ENCODE measurements at places on chromosomes 7 and 10.
A peak's percentile ranks its signal among the peaks of the same experiment; 100 is the strongest.

- DNase-seq = peak; percentile 81
These were observed at the start of gene KIF5B for GRCh38 chr10:32056136-32057035. Gene KIF5B (minus strand): TSS chr10:32056425. CDS start chr10:32055973, 452 bp downstream.

GRCh38 chr10:56823849-56824248 is 462.8 kb upstream of the ZWINT start:
- no peak for DNase-seq

GRCh38 chr10:287026-287709 is 151.9 kb downstream of the ZMYND11 start:
- no peak for DNase-seq

GRCh38 chr10:72259491-72260238 is 14.1 kb upstream of the DDIT4 start:
- no peak for DNase-seq
